ENCODE measurements at places on chromosomes 1 and 21.

- no peak for DNase-seq
Observed at GRCh38 chr1:213332491-213332890, 281.4 kb downstream of the RPS6KC1 start.

GRCh38 chr1:182087304-182087703 lies 25.8 kb upstream of the ZNF648 start:
- no peak for DNase-seq

- no peak for DNase-seq
Observed at GRCh38 chr21:46354518-46354917, 30.6 kb downstream of the PCNT start.

DNA sequence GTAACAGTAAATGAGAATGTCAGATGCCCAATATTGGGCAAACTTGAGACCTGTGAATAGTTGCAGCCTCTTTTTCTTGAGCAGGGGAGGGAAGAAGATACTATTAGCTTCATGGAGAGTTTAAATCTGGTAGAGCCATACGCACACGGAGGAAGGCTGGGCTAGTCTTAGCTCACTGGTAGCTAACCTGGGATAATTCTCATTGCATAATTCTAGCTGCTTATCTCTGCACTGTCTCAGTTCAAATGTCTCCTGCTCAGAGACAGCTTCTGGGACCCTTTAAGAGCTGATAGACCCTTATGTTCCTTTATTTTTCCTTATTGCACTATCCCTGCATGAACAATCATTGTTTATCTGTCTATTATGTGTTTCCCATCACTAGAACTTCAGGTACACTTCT lies 8.4 kb downstream of the C1orf87 start:
- no peak for DNase-seq

- DNase-seq: peak; percentile 65
Observed at GRCh38 chr1:115531631-115532264, 110.0 kb upstream of the VANGL1 start.

DNA sequence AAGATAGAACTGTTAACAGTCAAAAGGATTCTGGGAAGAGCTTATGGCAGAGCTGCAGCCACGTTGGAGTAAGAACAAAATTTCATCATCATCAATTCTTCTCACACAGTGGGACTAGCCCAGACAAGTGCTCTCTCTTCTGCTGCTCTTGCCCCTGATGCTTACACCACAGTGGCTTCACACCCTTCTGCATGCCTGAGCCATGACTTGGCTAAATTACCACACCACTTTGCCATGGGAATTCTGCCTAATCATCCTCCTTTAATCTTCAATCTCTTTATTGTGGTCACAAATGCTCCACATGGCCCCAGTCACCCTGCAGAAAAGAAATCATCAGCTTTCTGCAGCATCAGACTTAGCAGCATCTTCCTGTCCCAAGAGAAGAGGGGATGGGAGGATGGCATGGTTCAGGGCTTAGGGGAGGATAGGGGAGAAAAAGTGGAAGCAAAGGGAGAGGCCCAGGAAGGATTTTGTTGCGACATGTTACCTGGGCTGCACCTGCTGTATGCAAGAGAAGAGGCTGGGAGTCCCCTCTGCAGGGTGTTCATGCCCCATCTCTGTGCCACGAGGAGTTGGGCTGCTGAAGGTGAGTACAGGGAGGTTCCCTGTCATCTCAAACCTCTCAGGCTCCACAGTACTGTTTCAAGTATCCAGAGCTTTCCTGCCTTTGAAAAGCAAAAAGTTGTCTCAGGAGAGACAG lies 9.0 kb upstream of the RPTN start:
- peak; percentile 95 for DNase-seq

Measured in choroid plexus epithelial cell (primary cell).